ENCODE measurements at places on chromosomes 1 and 21. TPM values are rescaled to one million over a fixed set of nuclear protein-coding genes. Genes with fewer than 3 reads are reported as not detected.

- DNase-seq: no peak
Observed at GRCh38 chr21:31874812-31875212, 2.0 kb downstream of the HUNK start.

- no peak for DNase-seq
Observed at GRCh38 chr1:29260531-29260930, 24.2 kb downstream of the PTPRU start.

GRCh38 chr1:53987880-53988279 lies 30.1 kb downstream of the LDLRAD1 start:
- DNase-seq: no peak

DNA sequence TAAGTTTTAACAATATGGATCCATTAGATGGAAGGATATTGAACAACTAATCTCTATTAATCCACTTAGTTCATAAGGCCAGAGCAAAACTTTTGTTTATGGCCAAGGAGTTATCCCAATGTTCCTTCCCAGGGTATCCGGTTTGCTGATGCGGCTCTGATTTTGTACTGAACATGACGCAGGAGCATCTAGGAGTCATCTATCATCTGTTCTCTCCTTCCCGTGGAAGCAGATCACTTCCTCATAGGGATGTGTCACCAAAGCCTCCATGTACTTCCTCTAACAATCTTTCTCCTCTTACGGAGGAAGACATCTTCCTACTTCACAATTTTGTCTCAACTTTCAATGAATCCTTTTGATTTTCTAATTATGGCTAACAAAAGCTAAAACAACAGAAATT lies 206.6 kb downstream of the APP start:
- no peak for DNase-seq

Gene GSTM1
- total RNA-seq: not detected

- peak; percentile 81 for DNase-seq
Observed at GRCh38 chr1:171610385-171610784, 11.7 kb upstream of the MYOCOS start.

DNA sequence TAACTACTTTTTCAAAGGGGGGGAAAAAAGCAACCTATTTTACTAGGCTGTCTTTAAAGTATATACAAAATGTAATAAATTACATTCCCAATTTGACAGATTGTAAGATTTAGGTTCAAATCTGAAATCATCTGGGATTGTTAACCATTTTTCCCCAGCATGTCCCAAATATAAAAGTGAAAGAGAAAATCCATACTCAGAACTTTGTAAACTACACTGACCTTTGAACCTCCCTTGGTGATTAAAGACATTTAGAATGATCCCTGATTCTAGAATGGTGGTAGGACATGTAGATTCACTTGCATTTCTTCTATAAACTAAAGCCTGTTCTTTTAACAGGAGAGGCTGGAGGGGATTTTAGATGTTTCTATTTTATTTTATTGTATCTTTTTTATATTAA lies 39.0 kb downstream of the KLHL20 start:
- no peak for DNase-seq

DNA sequence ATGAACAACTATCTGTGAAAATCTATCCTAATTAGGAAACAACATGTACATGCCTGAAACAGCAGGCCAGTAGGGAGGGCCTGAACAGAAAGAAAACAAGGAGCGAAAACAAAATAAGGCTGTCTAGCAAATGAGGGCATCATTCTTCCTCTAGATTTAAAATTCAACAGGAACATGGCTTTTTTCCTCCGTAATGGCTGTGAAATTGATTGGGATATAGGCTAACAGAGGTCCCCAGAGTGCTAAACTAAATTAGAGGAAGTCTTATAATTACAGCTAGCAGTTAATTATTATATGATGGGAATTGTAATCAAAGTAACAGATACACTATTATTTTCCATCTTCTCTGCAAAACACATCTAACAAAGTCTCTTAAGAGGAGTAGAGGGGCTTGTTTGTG lies 51.7 kb upstream of the TIAM1 start:
- no peak for DNase-seq

DNA sequence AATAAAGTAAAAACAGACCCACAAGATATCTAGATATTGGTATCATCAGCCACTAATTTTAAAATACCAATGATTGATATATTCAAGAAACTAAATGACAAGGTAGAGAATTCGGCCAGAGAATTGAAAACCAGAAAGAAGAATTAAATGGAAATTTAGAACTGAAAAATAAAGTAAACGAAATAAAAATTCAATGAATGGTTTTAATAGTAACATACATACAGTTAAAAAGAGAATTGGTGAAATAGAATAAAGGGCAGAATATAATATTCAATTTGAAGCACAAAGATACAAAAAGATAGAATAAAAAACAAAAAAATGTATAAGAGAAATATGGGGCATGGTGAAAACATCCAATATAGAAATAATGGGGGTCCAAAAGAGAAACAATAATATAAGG lies 64.0 kb upstream of the GUCA2B start:
- DNase-seq: no peak

- no peak for DNase-seq
Observed at GRCh38 chr1:78855258-78855657, 151.3 kb downstream of the ADGRL4 start.

DNA sequence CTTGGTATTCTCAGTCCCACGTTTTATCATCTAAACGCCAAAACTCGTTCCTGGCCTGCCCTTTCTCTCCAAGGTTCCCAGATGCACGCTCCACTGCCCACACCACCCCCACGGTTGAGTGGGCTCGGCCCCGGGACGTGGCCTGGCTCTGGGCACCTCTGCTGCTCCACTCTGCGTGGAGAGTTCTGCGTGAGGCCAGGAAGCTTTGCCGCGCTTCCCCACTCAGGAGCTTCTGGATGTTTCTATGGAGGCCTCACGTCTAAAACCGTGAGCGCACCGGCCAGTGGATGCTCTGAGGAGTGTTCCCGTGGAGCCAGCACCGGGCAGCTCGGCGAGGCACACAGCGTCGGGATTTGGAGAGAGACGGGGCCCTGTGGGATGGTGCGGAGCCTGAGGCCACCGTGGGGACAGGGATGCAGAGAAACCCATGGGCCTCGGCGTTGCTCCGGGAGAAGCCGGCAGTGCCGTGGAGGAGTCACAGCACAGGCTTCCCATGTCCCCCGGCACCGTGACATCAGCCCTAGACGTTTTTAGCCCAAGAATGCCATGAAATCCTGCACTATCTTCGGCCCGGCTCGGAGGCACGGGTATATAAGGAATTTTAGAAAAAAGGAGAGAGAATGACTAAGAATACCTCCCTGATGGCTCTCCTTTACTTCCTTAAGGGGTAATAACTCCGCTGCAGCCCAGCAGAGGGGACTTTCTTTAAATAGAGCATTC lies 125.9 kb downstream of the PRDM16 start:
- no peak for DNase-seq

Gene WLS
- 14.4 TPM for total RNA-seq
